ENCODE measurements at places on chromosomes 16 and 17.

GRCh38 chr16:70480127-70481105, 26.0 kb downstream of the FCSK start:
- DNase-seq, result no peak

DNA sequence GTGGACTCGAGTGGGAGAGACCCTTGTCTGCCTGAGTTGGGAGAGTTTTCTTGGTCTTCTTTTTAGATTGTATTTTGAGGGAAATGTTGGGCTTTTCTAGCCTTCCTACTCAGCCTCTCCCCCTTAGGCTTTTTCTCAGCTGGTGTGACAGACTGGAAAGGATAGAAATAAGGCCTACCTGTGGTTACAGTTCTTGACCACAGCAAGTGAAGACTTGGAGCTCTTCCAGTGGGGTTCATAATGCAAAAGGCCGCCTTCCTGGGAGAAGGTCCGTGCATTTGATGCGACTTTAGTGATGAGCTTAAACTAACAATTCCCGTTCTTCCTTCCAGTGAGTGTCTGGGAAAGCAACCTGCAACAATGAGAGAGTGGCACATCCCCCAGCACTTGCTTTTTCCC, 56.8 kb downstream of the B9D1 start:
- DNase-seq, result no peak

GRCh38 chr17:38719943-38720641, 10.0 kb upstream of the CISD3 start:
- no peak for DNase-seq

- no peak for DNase-seq
Observed at GRCh38 chr16:57834936-57835335, 32.6 kb upstream of the KIFC3 start.

DNA sequence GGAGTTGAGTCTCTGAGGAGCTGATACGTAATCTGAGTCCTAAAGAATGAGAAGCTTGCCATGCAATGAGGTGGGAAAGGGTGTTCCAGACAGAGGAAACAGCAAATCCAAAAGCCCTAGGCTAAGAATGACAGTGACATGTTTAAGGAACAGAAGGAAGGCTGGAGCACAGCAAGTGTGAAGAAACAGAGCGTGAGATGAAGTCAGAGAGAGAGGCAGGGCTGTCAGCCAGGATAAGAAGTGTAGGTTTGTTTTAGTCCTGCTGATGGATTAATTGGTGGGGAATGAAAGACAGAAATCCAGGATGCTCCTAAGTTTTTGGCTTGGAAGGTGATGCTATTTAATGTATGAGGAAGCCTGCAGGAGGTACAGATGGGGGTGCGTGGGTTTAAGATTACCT, 14.5 kb downstream of the MMP28 start:
- peak; percentile 39 for DNase-seq

GRCh38 chr17:4540687-4541327, 14.4 kb downstream of the MYBBP1A start:
- DNase-seq, result no peak

GRCh38 chr16:12489357-12489990, 314.2 kb downstream of the CPPED1 start:
- no peak for DNase-seq

GRCh38 chr17:7884581-7885366, 3.8 kb upstream of the CHD3 start:
- DNase-seq, result peak; percentile 8

DNA sequence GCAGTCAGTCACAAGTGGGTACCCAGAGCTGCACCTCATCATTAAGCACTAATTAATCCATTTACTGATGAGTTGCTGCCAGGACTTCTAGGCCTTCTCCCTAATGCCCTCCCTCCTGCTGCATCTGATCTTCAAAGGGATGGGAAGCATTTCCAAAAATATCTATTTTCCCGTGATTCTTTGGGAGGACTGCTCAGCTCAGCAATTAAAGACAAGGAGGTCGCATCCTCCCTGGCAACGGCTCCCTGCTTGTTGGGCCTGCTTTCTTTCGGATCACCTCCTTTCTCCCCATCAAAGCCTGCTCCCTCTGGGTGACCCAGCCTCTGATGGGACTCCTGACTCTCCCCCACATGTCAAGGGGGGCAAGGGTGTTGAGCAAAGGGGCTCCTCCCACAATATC, 26.0 kb upstream of the SPPL2C start:
- DNase-seq, result no peak

- DNase-seq, result no peak
Observed at GRCh38 chr17:54983260-54983659, 14.7 kb downstream of the STXBP4 start.

GRCh38 chr17:50946891-50947781, 81.0 kb upstream of the TOB1 start:
- DNase-seq, result no peak

- no peak for DNase-seq
Observed at GRCh38 chr17:31859487-31860008, 504 bp upstream of the COPRS start.

DNA sequence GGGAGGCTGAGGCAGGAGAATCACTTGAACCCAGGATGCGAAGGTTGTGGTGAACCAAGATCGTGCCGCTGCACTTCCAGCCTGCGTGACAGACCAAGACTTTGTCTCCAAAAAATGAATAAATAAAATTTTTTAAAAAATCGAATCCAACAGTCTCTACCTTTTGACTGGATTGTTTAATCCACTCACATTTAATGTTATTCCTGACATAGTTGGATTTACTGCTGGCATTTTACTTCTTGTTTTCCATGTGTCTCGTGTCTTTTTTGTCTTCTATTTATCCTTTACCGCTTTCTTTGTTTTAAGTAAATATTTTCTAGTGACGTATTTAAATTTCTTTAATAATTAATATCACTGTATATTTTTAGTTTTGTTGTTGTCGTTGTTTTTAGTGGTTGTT, 5.4 kb upstream of the CES4A start:
- DNase-seq, result no peak

DNA sequence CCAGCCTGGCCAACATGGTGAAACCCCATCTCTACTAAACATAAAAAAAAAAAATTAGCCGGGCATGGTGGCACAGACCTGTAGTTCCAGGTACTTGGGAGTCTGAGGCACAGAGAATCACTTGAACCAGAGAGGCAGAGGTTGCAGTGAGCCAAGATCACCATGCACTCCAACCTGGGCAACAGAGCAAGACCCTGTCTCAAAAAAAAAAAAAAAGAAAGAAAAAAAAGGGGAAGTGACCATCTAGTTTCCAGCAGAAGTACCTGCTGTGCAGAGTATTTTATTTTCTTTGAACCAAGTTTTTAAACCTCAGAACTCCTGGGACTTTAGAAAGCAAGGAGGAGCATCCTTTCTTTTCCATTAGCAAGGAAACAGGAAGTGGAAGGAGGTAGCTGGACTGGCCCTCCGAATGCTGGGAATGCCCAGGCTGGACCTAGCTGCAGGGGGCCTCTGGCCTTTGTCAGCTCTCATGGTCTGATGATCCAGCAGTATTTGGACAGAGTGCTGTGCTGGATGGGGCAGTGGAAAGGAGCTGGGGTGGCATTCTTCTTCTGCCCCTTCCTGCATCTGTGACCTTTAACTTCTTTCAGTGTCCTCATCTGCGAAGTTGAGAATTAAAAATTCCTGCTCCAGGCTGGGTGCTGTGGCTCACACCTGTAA, 6.6 kb downstream of the GID4 start:
- DNase-seq, result no peak

- DNase-seq, result no peak
Observed at GRCh38 chr16:3389663-3390338, 11.0 kb downstream of the ZSCAN32 start.

GRCh38 chr16:7124701-7125100, 207.9 kb upstream of the RBFOX1 start:
- DNase-seq, result no peak

DNA sequence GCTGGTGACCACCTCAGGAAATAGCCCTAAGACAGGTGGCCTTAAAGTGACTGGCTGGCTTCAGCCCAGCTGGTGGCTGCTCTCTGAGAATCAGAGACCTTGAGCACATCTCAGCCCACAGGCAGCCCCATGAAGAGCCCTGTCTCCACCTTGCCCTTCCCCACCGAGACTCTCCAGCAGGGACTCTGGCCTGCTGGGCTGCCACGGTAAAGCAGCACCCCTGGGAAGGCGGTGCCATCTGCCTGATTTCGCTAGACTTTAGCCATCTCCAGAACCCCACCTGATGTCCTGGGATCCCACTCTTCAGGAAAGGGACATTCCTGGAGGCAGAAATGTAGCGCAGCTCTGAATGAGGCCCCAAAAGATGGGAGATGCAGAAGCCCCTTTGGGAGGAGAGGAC, 45.2 kb upstream of the LGALS9 start:
- no peak for DNase-seq

DNA sequence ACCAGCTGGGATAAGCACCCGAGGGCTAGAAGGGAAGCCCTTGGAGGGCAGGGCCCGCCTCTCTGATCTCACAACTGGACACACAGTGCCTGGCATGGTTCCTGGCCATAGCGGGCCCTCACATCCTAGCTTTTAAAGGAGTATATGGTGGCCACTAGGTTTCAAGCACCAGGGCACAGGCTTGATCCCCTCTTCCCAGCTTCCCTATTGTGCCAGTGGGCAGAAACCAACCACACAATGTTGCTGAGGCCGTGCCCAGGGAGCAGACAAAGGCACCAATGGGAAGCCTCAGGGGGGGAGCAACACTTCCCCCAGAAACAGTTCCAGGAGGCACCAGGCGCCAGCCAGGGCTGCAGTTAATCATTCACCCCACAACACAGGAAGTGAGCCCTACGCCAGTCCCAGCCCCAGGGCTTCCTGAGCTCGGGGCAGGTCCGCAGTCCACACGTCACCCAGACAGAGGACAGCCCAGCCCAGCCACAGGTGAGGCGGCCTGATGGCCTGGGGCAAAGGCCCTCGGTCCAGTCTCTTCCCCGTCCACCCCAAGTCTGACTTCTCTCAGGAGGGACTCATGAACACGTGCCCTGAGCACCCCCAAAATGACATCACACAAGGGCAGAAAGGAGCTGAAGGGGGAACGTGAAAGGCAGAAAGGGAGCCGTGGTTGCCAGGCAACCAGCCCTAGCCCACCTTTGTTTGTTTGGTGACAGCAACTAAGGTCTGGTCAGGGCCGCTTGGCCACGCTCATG, 12.8 kb downstream of the SMIM5 start:
- no peak for DNase-seq

GRCh38 chr17:81272616-81273015, 22.5 kb downstream of the SLC38A10 start:
- no peak for DNase-seq

- DNase-seq, result no peak
Observed at GRCh38 chr17:20966870-20967269, 75.9 kb downstream of the USP22 start.

DNA sequence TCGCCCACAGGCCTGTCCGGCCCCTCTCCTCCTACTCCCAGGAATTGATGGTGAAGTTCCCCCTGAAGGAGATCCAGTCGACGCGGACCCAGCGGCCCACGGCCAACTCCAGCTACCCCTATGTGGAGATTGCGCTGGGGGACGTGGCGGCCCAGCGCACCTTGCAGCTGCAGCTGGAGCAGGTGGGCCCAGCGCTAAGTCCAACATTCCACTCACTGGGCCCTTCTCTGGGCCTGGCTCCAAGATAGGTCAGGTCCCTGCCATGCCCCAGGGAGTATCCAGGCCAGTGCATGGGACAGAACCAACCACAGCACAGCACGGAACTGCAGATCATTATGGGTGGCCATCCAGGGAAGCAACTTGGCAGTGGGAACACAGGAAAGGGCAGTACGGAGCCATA, 9.9 kb upstream of the ALKBH5 start:
- no peak for DNase-seq

GRCh38 chr17:74502861-74503260, 28.4 kb downstream of the CD300LB start:
- no peak for DNase-seq

DNA sequence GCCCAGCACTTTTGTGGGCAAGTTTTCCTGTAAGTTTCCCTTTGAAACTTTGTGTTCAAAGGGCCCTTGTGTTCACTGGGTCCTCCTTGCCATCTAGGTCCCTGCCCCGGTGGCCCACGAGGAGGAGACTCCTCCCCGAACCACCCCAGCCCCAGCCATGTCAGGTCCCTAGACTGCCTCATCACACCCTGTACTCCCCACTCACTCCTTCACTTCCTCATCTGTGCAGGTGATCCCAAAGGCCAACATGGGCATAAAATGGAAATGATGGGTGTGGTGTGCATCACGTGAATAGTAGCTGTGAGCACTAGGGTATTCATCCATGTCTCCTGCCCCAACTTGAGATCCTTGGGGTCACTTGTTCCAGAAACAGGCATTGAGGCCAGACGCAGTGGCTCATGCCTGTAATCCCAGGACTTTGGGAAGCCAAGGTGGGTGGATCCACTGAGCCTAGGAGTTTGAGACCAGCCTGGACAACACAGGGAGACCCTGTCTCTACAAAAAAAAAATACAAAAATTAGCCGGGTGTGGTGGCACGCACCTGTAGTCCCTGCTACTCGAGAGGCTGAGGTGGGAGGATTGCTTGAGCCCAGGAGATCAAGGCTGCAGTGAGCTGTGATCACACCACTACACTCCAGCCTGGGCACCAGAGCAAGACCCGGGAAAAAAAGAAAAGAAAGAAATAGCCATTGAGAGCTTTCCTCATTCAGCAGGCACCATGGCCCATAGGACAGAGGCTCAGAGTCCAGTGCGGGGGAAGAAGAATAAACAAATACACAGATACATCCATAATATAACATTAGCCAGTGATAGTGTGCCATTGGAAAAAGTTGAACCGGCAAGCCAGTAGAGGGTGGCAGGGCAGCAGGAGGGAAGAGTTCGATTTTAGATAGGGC, 74.5 kb downstream of the KATNIP start:
- DNase-seq, result no peak

- DNase-seq, result no peak
Observed at GRCh38 chr16:4217204-4218131, 24.4 kb downstream of the SRL start.

DNA sequence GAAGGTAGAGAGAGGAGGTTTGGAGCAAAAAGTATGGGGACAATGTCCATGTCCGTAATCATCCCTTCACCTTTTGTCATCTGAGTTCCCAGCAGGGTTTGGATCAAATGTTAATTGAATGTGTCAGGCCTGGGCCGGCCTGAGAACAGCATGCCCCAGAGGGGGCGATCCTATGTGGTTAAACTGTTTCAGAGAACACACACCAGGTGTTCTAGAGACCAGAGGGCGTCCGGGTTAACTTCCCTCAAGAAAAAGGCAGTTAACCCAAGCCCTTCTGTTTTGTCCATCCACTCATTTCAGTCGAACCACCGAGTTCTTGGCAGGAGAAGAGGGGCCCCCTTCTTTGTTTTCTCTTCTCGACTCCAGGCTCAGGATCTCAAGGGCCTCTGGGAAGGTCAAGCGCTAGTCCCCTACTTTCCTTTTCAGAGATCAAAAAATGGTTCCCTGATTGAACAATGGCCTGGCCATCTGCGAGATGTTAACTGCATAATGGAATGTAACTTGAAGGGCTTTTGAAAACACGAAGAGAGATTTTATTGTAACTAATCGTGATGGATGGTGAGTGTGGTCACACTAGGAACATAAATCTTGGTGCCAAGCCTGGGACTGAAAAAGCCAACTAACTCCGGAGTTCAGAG, 142.5 kb downstream of the IRX3 start:
- DNase-seq, result no peak

- no peak for DNase-seq
Observed at GRCh38 chr16:52924162-52924561, 128.5 kb downstream of the CHD9NB start.

DNA sequence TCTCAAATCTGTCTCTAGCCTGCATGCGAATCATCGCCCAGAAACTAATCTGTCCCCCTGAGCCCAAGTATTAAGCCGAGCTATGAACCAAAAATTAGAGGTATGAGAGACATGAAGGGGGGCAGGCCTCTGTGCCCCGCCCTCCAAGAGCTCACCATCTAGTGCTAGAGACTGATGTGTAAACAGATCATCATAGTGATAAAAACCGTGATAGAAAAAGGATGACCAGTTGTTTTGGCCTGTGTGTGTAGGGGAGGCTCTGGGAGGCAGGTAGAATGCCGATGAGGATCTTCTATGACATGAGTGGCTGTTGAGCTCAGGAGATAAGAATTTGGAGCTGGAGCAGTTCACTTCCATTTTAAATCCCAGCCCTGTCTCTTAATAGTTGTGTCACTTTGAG, 89.1 kb upstream of the TBX2 start:
- no peak for DNase-seq

Data from mesenchymal stem cell (in vitro differentiated cells and primary cell).